Activated CD4-positive, alpha-beta memory T cell treated with anti-CD3 and anti-CD28 coated beads, Interleukin-2, amount 10 ng/mL, durations not matched to agents 7 days and 5 days (primary cell): ENCODE measurements at places on chromosomes 11 and 22. TPM values are rescaled to one million over a fixed set of nuclear protein-coding genes. Genes with fewer than 3 reads are reported as not detected.

NLRX1 gene
- total RNA-seq, result 19.2 TPM

GRCh38 chr22:19608003-19608690, 83.9 kb upstream of the CLDN5 start:
- H3K36me3 ChIP-seq, result no peaks in the 10 kb centered on the region
- no peak overlapping the region for H3K4me3 ChIP-seq
- peaks cover 1% of the 10 kb centered on the region for H3K27me3 ChIP-seq
- no peak overlapping the region for H3K27ac ChIP-seq

LIF gene
- total RNA-seq, result 94.6 TPM

DNA sequence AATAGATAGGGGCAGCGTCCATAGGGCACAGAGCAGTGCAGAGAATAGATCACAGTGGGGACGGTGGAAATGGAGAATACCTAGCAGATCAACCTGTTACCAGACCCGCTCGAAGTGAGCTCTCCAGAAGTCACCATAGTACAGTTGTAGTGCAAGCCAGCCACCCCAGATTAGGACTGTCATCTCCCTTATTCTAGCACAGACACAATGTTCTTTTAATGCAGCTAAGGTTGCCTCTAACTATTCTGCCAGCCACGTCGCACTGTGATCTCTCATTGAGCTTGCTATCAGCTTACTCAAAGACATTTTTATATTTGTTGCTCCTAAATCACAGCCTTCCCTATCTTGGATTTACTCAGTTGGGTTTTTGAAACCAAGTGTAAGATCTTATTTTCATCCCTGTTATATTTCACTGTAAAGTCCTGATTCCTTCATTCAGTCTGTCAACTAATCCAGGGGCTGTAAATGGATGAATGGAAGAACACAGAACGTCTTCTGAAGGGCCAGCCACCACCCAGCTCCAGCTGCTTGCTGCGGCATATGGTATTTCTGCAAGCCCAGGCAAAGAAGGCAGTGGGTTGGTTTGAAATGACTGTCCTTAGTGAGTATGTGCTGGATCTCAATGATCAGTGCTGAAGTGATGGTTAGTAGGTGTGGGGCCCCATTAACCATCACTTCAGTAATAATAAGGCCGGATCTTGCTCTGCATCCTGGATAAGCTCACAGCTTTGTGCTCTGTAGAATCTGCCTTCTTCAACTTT, 3.4 kb downstream of the PARVA start:
- no peak for DNase-seq
- H3K36me3 ChIP-seq, result peaks cover 3% of the 10 kb centered on the region
- H3K27me3 ChIP-seq, result peaks cover 32% of the 10 kb centered on the region
- H3K4me3 ChIP-seq, result no peak overlapping the region
- H3K27ac ChIP-seq, result no peak overlapping the region

DNA sequence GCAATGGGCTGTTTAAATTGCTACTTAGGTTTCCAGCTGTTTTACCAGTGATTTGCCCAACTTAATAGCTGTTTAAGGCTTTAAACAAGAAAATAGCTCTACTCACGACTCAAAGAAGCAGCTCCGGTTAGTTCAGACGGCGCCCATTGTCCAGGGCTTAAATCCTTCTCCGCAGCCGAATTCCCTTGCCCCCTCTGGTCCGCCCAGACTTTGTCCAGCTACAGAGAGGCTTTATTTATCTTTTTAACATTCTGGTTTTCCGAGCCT, 20.9 kb upstream of the SCUBE1 start:
- no peak overlapping the region for H3K4me3 ChIP-seq
- H3K4me1 ChIP-seq, result no peaks in the 10 kb centered on the region
- no peaks in the 10 kb centered on the region for H3K36me3 ChIP-seq
- no peak overlapping the region for H3K27ac ChIP-seq

CYP2D6 gene
- total RNA-seq, result 2.4 TPM

DNA sequence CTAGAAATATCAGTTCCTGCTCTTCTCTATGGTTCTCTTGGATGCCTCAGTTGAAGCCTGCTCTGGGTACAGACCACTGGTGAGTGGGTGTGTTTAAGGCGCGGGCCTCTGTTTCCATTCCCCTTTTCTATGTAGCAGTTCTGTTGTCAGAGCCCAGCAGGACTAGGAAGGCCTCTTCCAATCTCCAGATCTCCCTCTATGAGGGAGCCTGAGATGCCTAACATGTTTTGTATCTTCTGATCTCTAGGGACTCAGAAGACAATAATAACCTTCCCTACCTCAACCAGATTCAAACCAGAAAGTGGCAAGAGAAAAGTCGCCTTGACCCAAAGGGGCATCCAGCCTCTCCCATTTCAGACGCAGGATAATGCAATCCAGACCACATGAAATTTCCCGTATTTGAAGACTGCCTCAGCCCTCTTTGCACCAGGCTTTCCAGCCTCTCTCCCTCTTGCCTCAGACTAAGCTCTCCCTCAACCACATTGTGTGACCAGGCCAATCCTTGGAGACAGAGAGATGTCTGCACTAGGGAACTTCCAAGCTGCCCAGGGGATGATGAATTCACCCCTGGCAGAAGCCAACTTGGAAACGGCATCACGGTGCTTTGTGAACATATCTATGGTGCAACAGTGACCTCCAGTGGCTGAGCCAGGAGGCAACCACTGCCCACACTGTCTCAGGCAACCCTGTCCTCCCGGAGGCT, 150.1 kb upstream of the UBASH3B start:
- H3K4me3 ChIP-seq, result no peak overlapping the region
- peaks cover 10% of the 10 kb centered on the region for H3K27me3 ChIP-seq
- no peaks in the 10 kb centered on the region for H3K4me1 ChIP-seq
- no peak overlapping the region for H3K27ac ChIP-seq
- peak; percentile 54 for DNase-seq

DNA sequence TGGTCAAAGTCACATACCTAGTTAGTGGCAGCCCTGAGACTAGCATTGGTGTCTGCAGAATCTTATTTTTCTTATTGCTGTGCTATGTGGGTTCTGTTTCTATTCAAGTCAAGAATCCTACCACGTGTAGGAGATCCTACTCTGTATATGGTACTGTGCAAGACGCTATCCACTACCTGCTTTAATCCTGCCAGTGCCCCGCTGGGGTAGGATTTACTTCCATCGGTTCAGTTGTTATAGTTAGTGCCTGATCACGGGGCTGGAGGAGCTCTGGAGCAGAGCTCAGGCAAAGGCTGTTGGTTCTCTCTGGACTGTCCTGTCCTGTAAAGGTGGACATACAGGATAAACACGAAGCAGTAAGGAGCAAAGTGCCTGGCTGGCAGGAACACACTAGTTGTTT, 167.9 kb downstream of the NTM start:
- H3K4me1 ChIP-seq, result no peaks in the 10 kb centered on the region
- no peak overlapping the region for H3K27ac ChIP-seq
- no peak for DNase-seq
- H3K27me3 ChIP-seq, result no peaks in the 10 kb centered on the region
- H3K4me3 ChIP-seq, result no peak overlapping the region
- H3K36me3 ChIP-seq, result no peaks in the 10 kb centered on the region

DNA sequence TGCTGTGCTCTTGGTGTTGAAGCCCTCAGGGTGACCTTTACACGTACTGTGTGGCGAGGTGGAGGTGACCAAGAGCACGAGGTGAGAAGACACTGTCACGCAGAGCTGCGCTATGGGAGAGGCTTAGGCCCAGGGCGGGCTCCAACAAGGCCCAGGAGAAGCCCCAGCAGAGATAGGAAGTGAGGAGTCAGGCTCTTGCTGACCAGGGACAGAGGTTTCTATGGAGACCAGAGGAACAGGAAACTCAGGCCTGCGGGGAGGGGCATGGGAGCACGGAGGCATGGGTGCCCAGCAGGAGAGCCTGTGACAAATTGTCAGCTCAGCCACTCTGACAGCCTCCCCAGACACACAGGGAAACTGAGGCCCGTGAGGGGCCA, 15.8 kb downstream of the DGKZ start:
- peaks cover 10% of the 10 kb centered on the region for H3K36me3 ChIP-seq
- peak overlapping the region; percentile 44 for H3K27ac ChIP-seq
- peaks cover 46% of the 10 kb centered on the region for H3K4me1 ChIP-seq
- H3K4me3 ChIP-seq, result no peak overlapping the region
- DNase-seq, result no peak

- H3K27me3 ChIP-seq, result no peaks in the 10 kb centered on the region
- no peak overlapping the region for H3K27ac ChIP-seq
- DNase-seq, result no peak
- H3K4me1 ChIP-seq, result no peaks in the 10 kb centered on the region
- no peak overlapping the region for H3K4me3 ChIP-seq
- no peaks in the 10 kb centered on the region for H3K36me3 ChIP-seq
Measured at GRCh38 chr11:113324250-113324649, 9.9 kb downstream of the TTC12 start.

GRCh38 chr22:20389288-20389687, 4.7 kb upstream of the ZNF74 start:
- peaks cover 16% of the 10 kb centered on the region for H3K27me3 ChIP-seq
- no peaks in the 10 kb centered on the region for H3K36me3 ChIP-seq
- no peak for DNase-seq
- H3K4me3 ChIP-seq, result no peak overlapping the region

GRCh38 chr22:23749841-23750301, 1.0 kb downstream of the ZNF70 start:
- no peaks in the 10 kb centered on the region for H3K27me3 ChIP-seq
- H3K4me1 ChIP-seq, result peaks cover 18% of the 10 kb centered on the region
- H3K4me3 ChIP-seq, result peak overlapping the region; percentile 63
- no peak overlapping the region for H3K27ac ChIP-seq

- H3K4me3 ChIP-seq, result no peak overlapping the region
- no peaks in the 10 kb centered on the region for H3K36me3 ChIP-seq
- no peak for DNase-seq
- peaks cover 32% of the 10 kb centered on the region for H3K27me3 ChIP-seq
- no peak overlapping the region for H3K27ac ChIP-seq
Measured at GRCh38 chr22:19772673-19773469, 12.3 kb downstream of the TBX1 start.

DNA sequence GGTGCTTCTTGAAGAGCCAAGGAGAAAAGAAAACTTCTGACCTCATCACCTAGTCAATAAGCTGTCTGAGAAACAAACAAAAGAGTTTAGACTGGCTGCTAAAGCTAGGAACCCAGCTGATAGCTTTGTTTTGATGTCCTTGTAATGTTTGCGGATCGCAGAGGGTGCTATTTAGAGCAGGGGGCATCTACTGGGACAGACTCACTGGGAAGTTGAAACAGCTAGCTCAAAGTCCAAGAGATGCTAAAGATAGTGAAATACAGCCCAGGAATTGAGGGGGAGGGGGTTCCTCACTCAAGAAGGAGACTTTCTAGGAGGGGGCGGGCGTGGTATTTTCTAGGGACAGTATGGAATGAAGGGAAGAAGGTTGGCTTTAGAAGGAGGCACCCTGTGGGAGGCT, 18.9 kb downstream of the ZBTB16 start:
- peaks cover 8% of the 10 kb centered on the region for H3K36me3 ChIP-seq
- H3K4me1 ChIP-seq, result peaks cover 76% of the 10 kb centered on the region
- H3K27me3 ChIP-seq, result peaks cover 8% of the 10 kb centered on the region
- peak overlapping the region; percentile 79 for H3K27ac ChIP-seq
- no peak for DNase-seq

DNA sequence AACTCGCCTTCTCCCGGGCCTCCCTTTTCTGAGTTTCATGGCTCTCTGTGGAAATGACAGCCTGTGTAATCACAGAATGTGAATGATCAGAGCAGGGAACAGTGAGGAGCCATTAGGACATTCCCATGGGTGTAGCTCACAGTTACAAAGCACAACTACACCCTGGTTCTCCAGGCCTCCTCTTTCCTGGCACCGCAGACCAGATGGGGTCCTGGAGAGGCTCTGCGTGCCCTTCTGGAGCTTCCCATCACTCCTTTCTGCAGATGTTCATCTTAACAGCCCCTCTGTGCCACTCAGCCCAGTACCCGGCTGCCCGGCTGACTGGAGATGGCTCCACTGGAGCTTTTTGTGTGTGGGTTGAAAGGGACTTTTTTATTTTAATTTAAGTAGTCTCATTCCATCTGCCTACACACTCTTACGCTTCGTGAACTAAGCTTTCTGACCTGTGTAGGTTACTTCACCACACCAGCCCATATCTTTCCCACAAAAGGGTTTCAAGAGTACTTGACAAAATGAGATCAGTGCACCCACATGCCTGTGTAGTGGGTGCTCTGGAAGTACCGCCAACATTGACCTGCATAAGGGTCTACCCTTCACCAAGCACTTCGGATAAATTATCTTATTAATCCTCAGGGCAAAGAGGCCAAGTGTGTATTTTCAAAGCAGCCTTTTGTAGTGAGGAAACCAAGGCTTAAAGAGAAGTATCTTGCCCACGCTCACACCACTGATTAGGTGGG, 29.8 kb downstream of the SREBF2 start:
- H3K4me3 ChIP-seq, result no peak overlapping the region
- H3K4me1 ChIP-seq, result peaks cover 65% of the 10 kb centered on the region
- H3K27me3 ChIP-seq, result no peaks in the 10 kb centered on the region
- DNase-seq, result peak; percentile 23
- H3K27ac ChIP-seq, result peak overlapping the region; percentile 77

DNA sequence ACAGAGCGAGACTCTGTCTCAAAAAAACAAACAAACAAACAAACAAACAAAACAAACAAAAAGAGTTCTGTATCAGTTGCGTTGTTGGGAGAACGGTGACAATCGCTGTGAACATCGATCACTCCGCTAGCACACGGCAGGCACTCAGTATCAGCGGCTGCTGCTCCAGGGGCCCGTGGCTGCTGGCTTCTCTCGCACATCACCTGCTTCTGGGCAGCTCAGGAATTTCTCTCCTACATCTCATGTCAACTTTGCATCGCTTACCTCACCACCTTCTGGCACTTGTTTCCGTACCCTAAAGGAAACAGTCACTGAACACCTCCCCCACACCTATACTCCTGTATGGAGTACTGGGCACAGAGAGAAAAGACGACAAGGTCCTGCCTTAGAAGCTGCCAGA, 70.3 kb upstream of the WNT7B start:
- peaks cover 1% of the 10 kb centered on the region for H3K27me3 ChIP-seq
- DNase-seq, result no peak
- no peak overlapping the region for H3K27ac ChIP-seq
- no peak overlapping the region for H3K4me3 ChIP-seq
- no peaks in the 10 kb centered on the region for H3K36me3 ChIP-seq

DNA sequence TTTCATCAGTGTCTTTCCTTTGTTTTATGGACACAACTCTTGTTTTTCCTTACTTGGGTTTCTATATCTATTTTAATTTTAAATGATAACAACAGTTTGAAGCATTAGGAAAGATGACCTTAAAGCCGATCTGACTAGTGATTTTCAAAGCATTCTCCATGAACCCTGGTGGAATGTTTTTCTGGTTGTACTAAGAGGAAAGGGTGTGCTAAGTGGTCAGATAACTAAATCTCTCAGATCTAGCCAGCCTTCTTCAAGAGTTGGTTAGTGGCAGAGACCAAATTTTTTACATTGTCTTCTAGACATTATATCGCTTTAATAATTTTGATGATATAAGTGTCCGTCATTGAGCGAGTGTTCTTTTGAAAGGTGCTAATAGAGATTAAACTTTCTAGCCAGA, 134.4 kb downstream of the METTL15 start:
- DNase-seq, result no peak
- peaks cover 7% of the 10 kb centered on the region for H3K36me3 ChIP-seq
- no peak overlapping the region for H3K27ac ChIP-seq
- H3K27me3 ChIP-seq, result no peaks in the 10 kb centered on the region
- no peak overlapping the region for H3K4me3 ChIP-seq

DNA sequence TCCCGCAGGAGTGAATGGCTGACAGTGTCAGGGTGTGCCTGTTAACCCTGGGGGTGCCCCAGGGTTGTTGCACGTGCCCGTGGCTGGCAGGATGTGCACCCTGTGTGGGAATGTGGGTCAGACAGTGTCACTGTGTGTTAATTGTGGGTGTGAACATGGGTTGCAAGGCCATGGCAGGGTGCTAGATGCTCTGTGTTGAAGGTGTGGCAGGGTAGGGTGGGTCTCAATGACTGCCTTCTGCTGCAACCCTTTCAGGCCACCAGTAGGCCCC, 8.3 kb downstream of the RIN1 start:
- DNase-seq, result peak; percentile 49
- no peak overlapping the region for H3K4me3 ChIP-seq
- peaks cover 30% of the 10 kb centered on the region for H3K4me1 ChIP-seq
- peak overlapping the region; percentile 33 for H3K27ac ChIP-seq

AQP11 gene
- total RNA-seq, result 0.78 TPM
